ENCODE measurements at places on chromosomes 12 and 14.

DNA sequence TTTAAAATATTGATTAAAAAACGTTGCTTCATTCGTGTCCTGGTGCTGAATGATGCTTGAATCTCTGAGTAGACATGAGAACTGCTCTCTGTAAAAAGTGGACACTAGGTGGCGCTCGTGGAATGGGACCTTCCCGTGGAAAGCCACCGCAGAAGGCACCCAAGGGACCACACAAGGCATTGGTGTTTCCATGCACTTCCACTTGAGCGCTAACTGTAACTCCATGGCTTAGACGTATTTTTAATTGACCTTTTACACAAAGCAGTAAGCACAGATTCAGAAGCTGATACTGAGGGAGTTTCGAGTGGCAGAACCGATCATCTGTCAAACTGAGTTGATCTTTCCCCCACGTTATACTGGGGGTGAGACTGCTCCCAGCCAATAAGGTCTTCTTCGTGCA is 135.3 kb downstream of the PRKCH start:
- no peak for DNase-seq

- no peak for DNase-seq
Observed at GRCh38 chr14:50452979-50453705, 56.5 kb upstream of the CDKL1 start.

GRCh38 chr12:5479761-5480160 is 47.9 kb downstream of the NTF3 start:
- no peak for DNase-seq

GRCh38 chr14:102776761-102777710 is at the start of gene TRAF3:
TSS of gene TRAF3 (plus strand) at chr14:102777449. CDS start at chr14:102870202, 92,753 bp downstream.
- DNase-seq, result no peak

GRCh38 chr12:100445081-100445481 is 28.6 kb upstream of the NR1H4 start:
- DNase-seq, result no peak

- no peak for DNase-seq
Observed at GRCh38 chr14:23243066-23243465, 5.3 kb downstream of the RNF212B start.

DNA sequence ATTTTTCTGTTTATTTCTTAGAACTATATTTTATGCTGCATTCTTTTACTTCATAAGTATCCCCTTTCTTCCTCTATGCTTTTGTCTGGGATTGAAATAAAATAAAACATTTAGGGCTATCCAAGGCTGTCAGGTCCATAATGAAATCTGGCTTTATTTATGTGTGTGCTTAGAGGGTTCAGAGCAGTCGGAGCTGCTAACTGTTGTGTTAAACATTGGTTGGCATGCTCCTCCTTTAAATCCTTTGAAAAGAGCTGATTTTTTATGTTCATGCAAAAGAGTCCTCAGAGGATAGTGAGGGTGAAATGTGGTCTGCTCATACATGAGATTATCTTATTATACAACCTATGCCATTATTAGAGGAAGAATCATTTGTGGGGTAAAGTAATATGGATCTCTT is 322.3 kb upstream of the E2F7 start:
- no peak for DNase-seq

All from right kidney (tissue), 9 donors.